ENCODE measurements at places on chromosomes 4 and X. TPM values are rescaled to one million over a fixed set of nuclear protein-coding genes. Genes with fewer than 3 reads are reported as not detected.

Gene ARMCX1
- 27.5 TPM for polyA plus RNA-seq

Gene ODAPH
- not detected for polyA plus RNA-seq

Gene FGF13
- 5.7 TPM for polyA plus RNA-seq

Gene MAGEA12
- polyA plus RNA-seq: 0.18 TPM

Gene FRMD7
- not detected for polyA plus RNA-seq

Gene GIMD1
- not detected for polyA plus RNA-seq

Gene AFAP1
- polyA plus RNA-seq: 54.4 TPM

Gene NALF2
- not detected for polyA plus RNA-seq

Gene CCNA2
- 33.7 TPM for polyA plus RNA-seq

Gene POU3F4
- polyA plus RNA-seq: not detected

Gene RAI2
- not detected for polyA plus RNA-seq

Gene NAT8L
- not detected for polyA plus RNA-seq

GRCh38 chr4:21209860-21210259, 509.6 kb downstream of the PACRGL start:
- no peak for DNase-seq

GRCh38 chr4:171007618-171008390, 805.4 kb upstream of the GALNTL6 start:
- no peak for DNase-seq

- no peak for DNase-seq
Measured at GRCh38 chr4:139668658-139669201, 3.1 kb downstream of the MGST2 start.

DNA sequence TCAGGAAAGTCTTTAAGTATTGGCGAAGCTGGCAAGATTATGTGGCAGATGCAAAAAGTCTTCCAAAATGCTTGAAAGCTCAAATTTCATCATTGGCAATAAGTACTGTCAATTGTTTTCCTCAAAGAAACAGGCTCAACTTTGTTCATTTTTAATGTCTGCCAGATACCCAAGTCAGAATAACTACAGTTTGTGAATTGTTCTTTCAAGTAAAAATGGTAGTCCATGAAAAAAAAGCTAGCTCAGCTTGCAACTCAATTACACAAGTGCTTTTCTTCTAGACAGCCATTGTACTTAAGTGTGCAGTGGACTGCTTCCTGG, 70.5 kb downstream of the AFF1 start:
- no peak for DNase-seq

- peak; percentile 56 for DNase-seq
Measured at GRCh38 chrX:46686003-46686645, 72.8 kb downstream of the SLC9A7 start.

- DNase-seq: no peak
Measured at GRCh38 chr4:93187892-93188291, 640.7 kb upstream of the ATOH1 start.

DNA sequence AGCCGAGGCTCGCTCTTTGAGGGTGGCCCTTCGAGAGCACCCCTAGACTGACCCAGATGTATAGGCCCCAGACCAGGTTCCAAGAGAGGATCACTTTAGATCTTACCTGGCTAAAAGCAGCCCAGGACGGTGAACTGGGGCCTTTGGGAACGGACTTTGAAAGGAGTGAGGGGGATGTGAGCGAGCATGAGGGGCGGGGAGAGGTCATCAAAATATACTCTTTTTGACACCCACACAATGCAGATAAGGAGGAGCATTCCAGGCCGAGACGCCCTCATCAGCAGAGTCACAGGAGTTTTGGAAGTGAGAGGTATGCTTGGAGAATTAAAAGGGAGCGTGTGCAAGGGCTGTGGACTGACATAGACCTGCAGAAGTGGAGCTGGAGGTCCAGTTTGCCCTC, 528 bp downstream of the NSDHL start:
- peak; percentile 22 for DNase-seq

GRCh38 chrX:48715072-48715471, 18.5 kb downstream of the SUV39H1 start:
- peak; percentile 77 for DNase-seq

DNA sequence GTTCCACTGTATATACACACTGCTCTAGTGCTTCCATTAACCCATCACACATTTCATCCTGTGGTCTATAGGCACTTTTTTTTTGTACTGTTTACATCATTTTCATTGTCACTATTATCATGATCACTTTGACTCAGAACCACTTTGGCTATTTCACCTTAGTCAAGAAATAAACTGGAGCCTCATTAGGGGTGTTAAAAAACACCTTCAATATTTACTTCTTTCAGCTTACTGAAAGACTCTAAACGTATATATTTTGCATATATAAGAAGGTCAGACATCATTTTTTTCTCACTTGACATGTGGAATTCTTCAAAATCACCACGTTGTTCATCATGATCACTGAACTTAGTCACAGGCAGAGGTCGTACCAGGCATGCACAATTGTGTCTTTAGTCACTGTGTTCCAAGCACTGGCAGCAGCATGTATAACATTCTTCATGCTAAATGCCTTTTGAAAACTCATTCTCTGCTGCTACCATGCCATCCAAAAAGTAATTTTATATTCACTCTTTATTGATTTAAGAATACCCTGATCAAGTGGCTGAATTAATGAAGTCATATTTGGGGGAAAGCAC, 229.2 kb upstream of the ARSJ start:
- DNase-seq: peak; percentile 58

DNA sequence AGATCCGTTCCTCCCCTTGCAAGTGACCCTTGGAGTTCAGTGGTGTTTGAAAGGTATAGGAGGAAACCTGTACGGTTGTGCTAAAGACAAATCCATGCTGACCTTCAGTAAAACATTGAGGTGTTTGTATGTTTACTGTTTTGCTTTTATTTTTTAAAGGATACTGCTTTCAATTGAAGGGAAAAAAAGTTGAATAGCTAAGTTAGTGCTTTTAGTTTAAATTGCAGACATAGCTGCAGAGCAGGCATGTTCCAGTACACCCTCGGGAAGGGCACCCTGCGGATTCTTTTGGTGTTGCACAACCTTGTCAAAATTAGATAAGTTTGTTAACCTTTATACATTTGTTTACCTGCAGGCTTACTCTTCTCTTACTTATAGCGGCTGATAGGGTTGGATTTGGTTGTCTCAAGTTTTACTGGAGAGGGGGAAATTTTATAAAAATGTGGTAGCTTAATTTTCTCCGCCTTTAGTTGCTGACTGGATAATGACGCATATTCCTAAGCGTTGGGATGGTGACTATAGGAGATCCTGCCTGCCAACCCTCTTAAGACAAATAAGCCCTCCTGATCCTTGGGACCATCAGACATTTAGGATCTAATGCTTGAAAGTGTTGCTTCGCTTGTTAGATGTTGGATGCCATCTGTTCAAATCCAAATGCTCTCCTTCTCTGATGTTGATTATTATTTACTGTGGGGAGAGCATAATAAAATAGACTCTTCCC, 2.0 kb downstream of the RAPGEF2 start:
- DNase-seq: peak; percentile 77

- no peak for DNase-seq
Measured at GRCh38 chr4:18394656-18395055, 373.1 kb upstream of the LCORL start.

- no peak for DNase-seq
Measured at GRCh38 chr4:40214038-40214437, 17.2 kb downstream of the RHOH start.

DNA sequence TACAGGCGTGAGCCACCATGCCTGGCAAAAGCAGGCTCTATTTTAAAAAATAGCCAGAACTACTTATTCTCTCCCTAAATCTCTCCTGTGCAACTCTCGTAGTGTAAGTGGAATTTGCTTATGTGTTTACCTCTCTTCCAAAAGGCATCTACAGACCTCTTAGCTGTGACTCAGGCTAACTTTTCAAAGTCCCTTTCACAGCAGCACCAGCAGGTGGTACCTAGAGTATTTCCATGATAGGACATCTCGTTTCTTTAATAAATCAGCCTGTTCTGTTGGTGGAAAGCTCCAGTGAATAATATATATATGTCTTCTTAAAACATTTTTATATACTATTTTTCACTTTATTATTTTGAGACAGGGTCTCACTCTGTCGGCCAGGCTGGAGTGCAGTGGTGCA, 89.0 kb downstream of the NSUN7 start:
- peak; percentile 16 for DNase-seq

- DNase-seq: peak; percentile 62
Measured at GRCh38 chrX:130108647-130109428, 1.5 kb downstream of the ELF4 start.

GRCh38 chr4:55546506-55546755, 278 bp downstream of the CLOCK start:
- no peak for DNase-seq

DNA sequence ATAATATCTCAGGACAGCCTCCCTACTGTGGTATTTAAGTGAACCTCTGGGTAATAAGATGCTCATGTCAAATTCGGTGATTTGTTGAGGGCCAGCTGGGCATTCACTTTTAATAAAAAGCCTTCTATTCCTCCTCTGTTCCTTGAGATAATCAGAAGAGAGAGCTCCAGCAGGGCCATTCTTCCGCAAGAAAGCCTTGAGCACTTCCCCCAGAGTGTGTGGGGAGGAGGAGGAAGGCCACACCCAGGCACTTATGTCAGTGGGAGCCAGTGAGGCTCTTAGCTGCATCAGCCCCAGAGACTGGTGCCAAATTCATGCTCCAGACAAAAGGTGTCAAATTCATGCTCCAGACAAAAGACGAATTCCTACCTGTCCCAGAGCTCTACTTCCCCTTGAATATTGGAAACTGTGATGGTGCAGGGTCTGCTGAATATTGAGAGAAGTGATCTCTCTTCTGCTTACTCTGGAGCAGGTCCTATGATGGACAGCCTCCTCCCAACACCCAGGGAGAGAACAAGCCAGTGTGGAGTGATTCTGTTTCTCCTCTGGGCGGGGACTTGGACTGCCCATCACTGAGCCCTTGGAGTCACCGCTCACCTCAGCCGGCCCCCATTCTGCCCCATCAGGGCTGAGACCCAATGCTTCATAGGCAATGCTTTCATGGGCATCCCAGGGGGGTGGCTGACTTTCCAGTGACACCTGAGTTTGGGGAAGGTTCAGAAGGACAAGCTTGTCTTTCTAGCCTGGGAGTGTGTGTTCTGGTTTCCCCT, 68.1 kb downstream of the FHDC1 start:
- no peak for DNase-seq

DNA sequence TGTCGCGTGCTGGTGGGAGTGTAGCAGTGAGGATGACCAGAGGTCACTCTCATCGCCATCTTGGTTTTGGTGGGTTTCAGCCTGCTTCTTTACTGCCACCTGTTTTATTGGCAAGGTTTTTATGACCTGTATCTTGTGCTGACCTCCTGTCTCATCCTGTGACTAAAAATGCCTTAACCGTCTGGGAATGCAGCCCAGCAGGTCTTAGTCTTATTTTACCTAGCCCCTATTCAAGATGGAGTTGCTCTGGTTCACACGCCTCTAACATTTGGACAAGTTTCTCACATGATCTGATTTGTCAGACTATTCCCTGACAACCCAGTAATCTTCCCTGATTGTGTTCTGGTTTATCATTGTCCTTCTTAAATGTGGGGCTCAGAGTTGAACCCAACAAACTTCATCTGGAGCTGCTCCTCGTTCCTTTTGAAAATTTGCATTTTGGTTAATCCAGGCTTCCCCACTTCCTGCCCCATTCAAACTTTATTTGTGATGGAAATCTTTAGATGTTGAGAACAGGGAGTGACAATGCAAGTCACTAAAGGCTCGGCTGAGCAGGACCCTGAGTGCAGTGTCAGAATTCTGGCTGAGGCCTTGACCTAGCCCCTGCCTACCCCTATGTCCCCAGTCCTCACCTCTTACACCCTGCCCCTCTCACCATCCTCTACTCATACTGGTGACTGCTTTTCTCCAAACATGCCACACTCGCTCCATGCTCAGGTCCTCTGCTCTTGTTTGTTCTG, 226.8 kb downstream of the STIM2 start:
- DNase-seq: no peak

DNA sequence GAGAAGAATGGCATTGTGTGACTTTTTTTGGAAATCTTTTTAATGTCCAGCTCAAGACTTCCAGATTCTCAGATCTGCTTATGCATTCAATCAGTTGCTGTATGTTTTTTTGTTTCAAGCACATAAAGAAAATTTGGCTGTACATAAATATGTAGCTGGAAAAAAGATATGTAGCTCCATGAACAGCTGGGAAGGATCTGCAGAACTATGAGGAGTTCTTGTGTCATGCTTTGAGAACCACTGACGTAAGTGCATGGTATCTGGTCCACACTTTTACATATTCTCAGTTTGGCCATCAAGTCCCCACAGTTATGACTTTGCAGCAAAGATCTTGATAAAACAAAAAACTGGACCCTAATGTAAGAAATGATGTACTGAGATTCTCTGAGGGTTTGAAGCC, 165.9 kb downstream of the KIT start:
- no peak for DNase-seq

DNA sequence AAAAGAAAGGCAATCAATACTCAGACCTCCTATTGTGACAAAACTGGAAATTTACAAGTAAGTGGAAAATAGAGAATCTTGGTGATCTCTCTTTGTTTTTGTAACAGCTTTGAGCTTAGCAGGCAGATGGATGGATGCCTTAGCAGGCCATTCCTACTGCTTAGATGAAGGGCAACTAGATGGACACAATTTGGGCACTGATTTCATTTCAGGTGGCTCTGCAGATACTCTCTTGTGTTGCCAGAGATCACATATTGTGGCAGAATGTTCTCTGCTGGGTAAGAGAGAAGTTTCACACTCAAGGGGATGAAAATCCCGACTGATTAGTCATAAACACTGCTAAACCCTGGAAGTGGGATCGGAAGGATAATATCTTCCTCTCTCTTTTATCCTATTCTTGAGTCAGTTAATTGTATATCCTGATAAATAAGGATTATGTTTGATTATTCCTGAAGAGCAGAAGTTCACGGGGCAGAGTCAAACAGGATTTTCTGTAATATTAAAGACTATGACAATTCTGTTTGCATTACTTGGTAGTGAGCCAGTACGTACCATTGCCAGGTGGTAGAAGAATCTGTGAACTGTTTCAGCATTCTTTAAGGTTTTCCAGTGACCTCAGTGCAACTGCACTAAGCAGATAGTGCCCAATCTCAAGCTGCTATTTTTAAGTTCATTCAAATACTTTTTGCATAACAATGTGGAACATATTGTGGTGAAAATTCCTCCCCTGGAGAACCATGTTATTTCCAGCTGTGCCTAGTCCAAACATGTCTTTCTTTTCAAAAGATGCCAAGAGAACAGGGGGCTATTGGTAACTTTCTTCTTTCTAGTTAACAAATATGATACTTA, 974.3 kb downstream of the FSTL5 start:
- no peak for DNase-seq

GRCh38 chr4:38318737-38319455, 345.1 kb upstream of the KLF3 start:
- peak; percentile 98 for DNase-seq

Data from GM23248 (cell line).